ENCODE measurements at places on chromosomes 7 and 10.

GRCh38 chr7:71511361-71511807 lies 379.4 kb downstream of the GALNT17 start:
- no peak for DNase-seq

DNA sequence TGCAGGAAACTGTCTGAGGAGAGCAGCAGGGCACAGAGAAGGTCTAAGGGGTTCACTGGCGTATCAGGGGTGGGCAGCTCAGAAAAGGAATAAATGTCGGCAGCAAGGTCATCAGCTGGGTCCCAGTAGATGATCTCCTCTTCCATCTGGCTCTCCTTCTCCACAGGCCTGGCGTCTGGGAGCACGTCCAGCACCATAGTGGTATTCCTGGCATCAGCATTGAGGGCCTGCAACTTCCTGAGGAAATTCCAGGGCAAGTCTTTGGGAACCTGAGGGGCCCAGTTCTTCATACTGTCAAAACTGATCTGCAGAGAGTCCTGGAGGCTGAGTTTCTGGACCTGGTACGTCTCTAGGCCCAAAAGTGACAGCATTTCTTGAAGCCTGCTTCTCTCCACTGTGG lies 9.6 kb upstream of the MRPS24 start:
- DNase-seq = no peak

DNA sequence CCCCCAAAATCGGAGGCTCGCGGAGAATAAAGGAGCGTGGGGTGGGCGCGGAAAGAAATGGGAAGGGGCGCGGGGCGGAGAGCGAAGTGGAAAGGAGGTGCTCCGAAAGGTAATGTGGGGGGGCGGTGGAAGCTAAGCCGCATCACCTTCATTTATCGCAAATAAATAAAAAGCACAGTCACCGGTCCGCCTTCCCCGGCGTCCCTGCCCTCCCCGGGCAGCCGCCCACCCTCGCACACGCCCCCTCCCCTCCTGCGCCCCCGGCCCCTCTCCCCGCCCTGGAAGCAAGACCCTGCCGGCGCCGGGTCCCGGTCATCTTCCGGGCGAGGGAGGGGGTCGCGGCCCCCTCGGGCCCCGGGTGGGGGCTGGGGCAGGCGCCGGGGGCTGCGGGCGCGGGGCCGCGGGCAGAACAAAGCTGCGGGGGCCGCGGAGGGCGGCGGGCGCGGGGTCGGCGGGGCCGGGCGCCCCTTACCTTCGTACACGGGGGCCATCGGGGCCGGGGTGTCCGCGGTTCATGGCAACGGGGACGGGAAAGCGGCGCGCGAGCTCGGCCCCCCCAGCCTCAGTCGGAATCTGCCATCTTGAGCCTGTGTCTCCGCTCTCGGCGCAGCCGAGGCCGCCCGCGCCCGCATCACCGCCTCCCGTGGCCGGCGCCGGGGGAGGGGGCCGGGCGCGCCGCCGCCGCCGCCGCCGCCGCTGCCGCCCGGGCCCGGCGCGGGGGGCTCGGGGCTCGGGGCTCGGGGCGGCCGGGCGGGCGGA lies 486 bp downstream of the HIPK2 start:
- DNase-seq = no peak

- DNase-seq = no peak
These were observed 5.7 kb downstream of the SEMA3A start for GRCh38 chr7:84188786-84189405.

DNA sequence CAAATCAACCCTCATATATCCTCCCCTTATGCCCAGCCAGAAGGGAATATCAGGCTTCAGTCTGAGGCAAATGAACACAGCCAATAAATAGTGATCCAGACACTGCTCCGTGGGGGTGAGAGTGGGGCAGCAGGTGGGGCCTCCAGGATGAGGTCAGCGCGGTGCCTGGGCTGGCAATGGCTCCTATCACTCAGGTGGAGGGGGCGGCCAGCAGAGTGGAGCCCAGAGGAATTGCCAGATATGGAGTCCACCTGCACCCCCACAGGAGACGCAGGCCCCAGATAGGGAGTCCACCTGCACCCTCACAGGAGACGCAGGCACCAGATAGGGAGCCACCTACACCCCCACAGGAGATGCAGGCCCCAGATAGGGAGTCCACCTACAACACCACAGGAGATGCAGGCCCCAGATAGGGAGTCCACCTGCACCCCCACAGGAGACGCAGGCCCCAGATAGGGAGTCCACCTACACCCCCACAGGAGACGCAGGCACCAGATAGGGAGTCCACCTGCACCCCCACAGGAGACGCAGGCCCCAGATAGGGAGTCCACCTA lies 78.0 kb upstream of the PPP2R2D start:
- DNase-seq = peak; percentile 47

DNA sequence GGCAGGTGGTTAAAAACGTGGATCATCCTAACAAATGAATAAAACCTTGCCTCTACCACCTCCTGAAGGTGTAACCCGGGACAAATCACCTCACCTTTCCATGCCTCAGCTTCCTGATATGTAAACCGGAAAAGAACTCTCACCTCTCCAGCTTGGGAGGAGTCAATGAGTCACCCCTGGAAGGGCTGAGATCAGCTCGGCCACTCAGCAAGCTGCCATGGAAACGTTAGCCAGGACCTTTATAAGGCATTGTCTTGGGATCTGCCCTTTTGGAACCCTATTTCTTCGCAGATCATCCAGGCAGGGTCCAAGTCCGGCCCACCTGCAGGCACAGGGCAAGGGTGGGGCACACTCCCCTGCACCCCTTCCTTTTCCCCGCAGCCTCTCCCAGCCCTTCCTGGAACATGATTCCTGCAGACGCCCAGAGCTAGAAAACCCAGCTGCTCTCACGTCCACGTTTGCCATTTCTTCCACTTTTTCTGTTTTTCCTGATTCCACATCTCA lies 81.6 kb upstream of the PFKP start:
- DNase-seq = no peak

GRCh38 chr10:107081644-107082043 lies 82.9 kb downstream of the SORCS1 start:
- DNase-seq = no peak

GRCh38 chr7:5596046-5596895 lies 172.6 kb upstream of the TNRC18 start:
- DNase-seq = peak; percentile 90

GRCh38 chr10:51244309-51244708 lies 170.0 kb downstream of the PRKG1 start:
- DNase-seq = no peak

DNA sequence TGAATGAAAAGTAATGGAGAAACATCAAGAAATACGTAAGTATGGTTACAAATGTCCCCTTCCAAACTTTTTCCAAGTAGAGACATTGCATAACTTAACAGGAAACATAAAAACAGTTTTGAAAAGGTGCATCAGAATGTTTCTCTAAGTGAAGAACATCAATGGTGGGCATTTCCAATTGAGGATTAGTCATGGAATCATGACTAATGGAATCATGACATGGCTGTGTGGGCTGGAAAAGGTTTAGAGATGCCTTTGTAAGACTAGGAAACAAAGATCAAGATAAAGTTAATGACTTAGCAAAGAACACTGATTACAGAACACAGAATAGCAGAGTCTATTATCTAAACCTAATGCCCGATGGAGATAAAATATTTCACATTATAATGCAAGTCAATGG lies 272.0 kb downstream of the HPSE2 start:
- DNase-seq = no peak

DNA sequence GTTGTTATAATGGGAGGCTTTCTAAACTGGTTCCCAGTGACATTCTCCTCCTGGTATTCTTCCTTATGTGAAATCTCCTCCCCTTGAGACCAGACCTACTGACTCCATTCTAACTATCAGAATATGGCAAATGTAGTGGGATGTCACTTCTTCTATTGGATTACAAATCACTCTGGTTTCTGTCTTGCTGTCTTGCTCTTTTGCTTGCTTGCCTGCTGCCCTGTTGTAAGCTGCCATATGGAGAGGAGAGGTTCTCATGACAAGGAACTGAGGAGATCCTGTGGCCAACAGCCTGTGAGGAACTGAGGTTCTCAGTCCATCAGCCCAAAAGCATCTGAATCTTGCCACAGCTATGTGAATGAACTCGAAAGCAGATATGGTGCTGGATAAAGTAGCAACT lies 4.7 kb upstream of the NRCAM start:
- DNase-seq = no peak

DNA sequence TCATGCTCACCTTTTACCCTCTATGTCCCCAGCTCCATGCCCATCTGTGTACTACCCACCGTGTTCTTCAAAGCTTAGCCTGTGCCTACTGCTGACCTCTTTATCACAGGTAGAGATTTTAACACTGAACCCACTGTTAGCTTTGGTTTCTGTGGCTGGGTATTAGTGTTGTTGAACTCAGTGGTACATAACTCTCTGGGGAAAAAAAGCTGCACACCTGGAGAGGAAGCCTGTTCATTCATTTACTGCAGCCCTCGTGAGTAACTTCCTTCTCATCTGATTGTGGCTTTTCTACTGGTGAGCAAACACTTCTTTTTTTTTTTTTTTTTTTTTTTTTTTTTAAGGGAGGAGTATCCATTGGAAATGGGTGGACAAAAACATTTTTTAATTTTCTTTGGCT lies 326.3 kb downstream of the CCSER2 start:
- no peak for DNase-seq

DNA sequence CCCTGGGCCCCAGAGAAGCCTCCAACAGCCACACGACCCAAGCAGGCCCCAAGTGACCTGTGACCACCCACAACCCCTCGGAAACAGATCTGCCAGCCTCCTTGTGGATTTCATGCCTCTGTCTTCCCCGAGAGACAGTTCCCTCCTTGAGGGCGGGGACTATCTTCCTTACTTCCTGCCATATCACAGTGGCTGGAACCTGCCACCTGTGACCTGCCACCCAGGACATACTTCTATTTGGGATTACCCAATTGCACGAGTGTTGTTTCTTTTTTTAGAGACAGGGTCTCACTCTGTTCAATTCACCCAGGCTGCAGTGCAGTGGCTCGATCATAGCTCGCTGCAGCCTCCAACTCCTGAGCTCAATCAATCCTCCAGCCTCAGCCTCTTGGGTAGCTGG lies 25.9 kb downstream of the TNRC18 start:
- DNase-seq = no peak

DNA sequence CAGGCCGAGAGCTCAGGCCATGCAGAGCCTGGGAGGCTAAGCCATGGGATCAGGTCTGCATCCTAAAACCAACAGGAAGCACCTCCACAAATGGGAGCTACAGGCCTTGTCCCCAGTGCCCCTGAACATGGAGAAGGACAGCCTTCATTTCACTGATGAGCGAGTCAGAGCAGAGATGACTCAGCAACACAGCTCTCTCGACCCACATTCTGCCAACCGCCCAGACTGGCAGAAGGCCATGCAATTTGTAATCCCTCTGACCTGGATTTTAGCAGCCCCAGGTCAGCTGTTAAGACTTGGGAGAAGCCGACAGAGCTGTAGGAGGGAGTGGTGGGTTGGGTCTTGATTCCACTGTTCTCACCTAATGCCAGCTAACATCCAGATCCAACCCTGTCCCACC lies 25.5 kb downstream of the VOPP1 start:
- DNase-seq = no peak

GRCh38 chr7:158683541-158683940 lies 21.1 kb downstream of the NCAPG2 start:
- DNase-seq = no peak

DNA sequence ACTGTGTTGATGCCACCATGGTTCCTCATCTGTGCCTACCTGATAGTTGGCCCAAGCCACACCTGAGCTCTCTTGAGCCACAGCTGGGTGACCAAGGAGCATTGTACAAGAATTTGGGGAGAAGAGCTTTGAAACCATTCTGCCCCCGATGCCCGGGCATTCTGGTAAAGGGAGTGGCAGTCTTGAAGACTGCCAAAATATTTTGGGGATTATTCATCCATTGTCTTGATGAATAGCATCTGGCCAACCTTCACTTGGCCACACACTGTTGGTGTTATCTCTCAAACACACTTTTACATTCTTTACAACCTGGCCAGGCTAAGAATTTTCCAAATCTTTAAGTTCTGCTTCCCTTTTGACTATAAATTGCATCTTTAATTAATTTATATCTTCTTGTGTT lies 113.1 kb upstream of the PCBD1 start:
- DNase-seq = no peak

DNA sequence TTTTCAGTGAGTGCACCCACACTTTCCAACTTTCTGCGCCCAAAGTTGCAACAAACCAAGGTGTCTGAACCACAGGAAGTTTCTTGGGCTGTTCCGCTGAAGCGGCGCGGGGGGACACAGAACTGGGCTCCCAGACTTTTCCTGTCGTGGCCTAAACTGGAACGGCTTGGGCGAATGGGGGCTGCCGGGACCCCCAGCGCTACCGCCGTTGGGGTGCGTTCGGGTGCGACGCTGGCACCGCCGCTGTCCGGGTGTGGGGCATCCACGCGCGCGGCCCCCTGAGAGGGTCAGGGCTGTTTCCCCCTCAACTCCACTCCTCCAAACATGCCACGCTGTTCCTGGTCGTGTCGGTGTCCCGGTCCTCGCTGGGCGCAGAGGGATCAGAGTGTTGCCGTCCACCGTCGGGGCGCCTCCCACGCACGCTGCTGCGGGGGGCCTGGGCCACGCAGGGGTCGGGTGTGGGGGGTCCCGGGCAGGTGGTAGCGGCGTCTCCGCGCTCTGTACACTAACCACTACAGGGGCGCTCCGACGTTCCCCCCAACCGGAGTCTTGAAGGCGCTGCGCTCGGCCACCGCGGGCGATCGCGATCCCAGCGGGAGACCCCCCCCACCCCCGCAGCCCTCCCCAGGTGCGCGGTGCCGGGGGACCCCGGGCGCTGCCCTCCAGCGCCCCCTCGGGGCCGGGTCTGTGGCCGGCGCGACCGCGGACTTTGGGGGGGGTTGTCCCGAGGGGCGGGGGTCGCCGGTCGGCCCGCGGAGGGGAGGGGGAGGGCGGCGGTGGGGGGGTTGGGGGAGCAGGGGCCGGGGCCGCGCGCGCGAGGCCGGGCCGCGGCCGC lies 2.2 kb upstream of the CUX1 start:
- no peak for DNase-seq

DNA sequence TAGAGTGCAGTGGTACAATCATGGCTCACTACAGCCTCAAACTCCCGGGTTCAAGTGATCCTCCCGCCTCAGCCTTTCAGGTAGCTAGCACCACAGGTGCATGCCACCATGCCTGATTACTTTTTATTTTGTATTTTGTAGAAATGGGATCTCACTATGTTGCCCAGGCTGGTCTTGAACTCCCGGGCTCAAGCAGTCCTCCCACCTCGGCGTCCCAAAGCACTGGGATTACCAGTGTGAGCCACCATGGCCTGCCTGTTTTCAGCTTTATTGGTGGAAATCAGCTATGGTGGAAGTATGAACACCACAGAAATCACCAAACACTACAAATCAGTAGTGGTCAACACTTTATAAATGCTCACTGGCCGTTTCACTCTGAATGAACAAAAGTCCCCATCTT lies 299.9 kb upstream of the LYZL1 start:
- DNase-seq = no peak

All from coronary artery (tissue), 2 donors.